Urinary bladder (tissue), 4 donors: ENCODE measurements at places on chromosomes 12 and 14.

- DNase-seq, result no peak
These were observed 435.3 kb upstream of the TMTC1 start for GRCh38 chr12:30219047-30219446.

GRCh38 chr12:92876496-92876895, 52.6 kb downstream of the EEA1 start:
- no peak for DNase-seq

DNA sequence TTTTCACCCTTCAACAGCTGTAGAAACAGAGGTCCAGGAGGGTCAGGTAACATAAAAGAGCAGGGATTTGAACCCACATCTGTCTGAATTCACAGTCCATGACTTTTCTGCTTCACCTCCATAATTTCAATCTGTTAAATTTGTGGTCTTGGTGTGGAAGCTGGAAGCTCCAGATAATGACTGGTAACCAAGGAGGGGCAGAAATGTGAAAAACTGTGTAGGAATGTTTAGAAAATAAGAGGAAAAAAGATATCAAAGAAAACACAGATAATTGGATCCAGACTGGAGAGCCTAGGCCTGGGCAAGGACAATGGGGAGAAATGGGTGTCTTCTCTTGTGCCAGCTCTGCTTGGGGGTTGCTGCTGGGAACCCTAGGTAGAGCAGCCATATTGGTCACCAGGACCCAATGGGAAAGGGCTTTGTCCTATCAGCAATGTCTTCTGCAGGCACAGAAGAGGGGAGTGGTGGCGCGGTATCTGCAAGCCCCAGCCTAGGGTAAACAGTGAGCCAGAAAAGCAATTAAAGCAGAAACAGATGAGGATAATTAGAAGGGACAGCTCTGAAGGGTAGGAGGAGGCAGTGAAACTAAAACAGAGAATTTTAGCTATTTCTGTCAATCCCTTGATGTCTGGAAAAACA, 54.3 kb upstream of the CCDC91 start:
- DNase-seq, result no peak

- DNase-seq, result no peak
These were observed 3.1 kb downstream of the IFI27L2 start for GRCh38 chr14:94126419-94126677.

GRCh38 chr12:26318661-26319068, 123.3 kb downstream of the SSPN start:
- no peak for DNase-seq

DNA sequence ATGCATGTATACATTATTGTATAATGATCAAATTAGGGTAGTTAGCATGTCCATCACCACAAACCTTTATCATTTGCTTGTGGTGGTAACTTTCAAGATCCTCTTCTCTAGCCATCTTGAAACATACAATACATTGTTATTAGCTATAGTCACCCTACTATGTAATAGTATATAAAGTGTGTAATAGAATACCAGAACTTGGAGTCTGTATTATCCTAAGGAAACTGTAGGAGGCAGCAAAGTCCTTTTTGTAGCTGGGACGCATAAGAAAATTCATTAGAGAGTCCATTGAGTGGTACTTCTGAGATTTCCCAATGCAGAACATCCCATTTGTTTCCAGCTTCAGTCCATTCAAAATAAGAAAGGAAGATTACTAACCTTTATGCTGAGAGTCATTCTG, 325.9 kb upstream of the LRFN5 start:
- DNase-seq, result no peak

GRCh38 chr14:96130854-96131253, 73.8 kb upstream of the BDKRB2 start:
- no peak for DNase-seq

- no peak for DNase-seq
These were observed 107.3 kb downstream of the SAMD4A start for GRCh38 chr14:54674046-54674741.

DNA sequence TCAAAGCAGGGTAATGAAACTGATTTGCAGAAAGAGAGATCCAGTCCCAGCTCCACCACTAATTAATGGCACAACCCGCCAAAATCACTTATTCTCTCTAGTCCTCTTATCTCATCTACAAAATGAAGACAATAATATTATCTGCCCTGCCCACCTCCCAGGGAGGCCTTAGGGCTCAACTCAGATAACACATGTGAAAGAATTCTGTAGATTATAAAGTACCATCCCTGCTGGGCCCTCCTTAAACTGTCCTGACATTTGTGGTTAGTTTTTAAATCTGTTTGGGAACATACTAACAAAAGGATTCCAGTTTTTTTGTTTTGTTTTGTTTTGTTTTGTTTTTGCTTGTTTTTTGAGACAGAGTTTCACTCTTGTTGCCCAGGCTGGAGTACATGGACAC, 7.3 kb downstream of the POMT2 start:
- DNase-seq, result no peak

GRCh38 chr14:102878970-102879460, 43.4 kb upstream of the AMN start:
- no peak for DNase-seq

DNA sequence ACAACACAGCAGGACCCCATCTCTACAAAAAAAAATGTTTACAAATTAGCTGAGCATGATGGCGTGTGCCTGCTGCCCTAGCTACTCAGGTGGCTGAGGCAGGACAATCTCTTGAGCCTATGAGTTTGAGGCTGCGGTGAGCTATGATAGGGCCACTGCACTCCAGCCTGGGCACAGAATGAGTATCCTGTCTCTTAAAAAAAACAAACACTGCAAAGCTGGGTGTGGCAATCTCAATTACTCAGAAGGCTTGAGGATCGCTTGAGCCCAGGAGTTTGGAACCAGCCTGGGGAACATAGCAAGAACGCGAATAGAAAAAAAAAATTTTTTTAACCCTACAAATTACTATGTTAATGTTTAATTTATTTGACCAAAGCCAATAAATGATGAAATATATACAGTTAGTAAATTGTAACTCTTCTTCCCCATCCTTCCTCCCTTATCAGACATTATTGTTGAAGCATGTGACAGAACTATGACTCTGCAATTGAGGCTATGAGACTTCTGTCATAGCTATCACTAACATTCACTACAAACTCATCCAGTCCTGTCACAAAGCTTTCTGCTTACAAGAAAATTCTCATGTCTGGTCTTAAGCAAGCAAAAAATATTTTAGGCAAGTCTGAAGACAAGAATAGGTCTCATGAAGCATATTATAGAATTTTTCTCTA, 9.8 kb downstream of the BTBD7 start:
- DNase-seq, result no peak

DNA sequence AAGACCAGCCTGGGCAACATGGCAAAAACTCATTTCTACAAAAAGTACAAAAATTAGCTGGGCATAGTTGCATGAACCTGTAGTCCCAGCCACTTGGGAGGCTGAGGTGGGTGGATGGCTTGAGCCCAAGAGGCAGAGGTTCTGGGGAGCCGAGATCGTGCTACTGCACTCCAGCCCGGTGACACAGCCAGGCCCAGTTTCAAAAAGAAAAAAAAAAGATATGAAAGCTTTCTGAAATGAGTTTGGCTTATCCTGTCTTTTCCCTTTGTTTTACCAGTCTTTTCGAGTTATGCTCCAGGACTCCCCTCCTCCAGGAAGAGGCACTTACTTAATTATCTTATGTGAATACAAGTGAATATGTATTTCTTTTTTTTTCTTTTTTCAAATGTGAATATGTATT, 3.2 kb downstream of the BBOF1 start:
- no peak for DNase-seq

DNA sequence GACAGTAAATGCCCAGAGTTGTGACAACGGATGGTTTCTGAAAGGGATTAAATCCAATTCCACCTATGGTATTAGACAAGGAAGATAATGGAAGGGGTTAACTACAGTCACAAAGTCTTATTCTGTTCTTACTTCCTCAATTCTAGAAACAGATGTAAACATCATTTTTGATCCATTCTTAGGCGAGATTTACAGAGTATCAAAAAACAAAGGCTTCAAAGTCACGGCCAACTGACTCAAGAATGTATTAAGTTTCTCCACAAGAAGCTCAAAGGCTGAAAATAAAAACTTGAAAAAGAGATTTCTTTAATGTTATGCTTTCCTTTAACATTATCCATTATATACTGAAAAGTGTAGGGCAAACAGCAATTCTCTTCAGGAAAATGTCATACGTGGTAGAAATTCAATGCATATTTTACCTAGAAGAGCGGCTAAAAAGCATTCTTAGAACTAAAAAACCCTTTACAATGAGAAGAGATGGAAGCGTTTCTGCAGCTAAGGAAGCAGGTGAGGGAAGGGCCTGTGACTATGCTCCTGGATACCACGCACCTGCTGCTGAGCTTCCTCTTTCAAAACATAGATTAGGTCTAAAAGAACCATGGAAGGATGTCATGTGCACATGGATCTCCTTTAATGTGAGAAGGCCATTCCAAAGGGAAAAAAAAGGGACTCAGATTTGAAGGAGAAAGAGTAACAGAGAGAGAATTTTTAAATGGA, 185.8 kb downstream of the STXBP6 start:
- no peak for DNase-seq

- no peak for DNase-seq
These were observed 847 bp downstream of the MMP14 start for GRCh38 chr14:22837114-22837749.
